ENCODE measurements at places on chromosomes 7 and 10.

DNA sequence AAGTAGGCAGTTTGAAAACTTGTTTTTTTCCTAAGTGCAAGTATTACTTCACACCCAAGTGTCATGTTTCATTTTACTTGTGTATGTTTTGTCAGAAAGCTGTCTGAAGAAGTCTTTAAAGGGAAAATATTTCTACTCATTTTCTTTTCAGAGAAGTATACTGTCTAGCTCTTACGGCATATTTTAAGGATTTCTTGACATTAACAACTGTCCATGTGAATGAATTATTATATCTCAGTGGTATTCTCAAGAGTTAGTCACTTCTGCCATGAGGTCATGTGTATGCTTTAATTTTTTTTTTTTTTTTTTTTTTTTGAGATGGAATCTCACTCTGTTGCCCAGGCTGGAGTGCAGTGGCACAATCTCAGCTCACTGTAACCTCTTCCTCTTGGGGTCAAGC lies 229.5 kb downstream of the BICC1 start:
- H3K36me3 ChIP-seq = no peaks in the 10 kb centered on the region
- no peaks in the 10 kb centered on the region for H3K4me1 ChIP-seq
- H3K27me3 ChIP-seq = no peaks in the 10 kb centered on the region
- no peak for DNase-seq
- no peak overlapping the region for H3K4me3 ChIP-seq

DNA sequence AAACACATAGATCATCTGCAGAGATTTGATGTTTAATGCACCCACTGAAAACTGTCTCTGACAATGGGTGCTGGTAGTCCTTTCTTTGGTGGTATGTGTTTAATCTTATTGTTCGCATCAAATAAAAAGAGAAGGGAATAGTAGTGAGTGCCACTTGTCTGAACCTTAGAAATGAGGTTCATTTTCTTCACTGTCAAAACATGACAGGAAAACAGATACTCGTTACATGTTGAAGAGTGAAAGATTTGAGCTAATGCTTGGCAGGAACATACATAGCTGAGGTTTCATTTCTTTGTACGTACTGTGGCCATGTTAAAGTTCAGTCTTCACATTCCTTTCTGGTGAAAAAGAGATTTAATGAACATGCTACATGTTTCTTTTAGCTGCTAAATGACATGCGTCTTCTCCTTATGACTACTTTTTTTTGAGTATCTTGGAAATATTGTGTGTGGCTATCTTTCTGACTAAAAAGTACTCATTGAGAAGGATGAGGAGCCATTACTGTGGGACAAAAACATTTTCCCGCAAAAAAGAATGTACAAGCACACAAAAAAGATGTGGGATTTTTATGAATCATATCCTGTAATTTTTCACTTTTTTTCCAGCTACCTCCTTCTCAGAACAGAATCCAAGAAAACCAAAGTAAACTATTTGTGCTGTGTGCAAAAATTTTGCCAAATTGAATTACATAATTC lies 108.0 kb downstream of the TWIST1 start:
- H3K27ac ChIP-seq = no peak overlapping the region
- no peaks in the 10 kb centered on the region for H3K36me3 ChIP-seq
- H3K4me1 ChIP-seq = no peaks in the 10 kb centered on the region
- H3K27me3 ChIP-seq = no peaks in the 10 kb centered on the region

DNA sequence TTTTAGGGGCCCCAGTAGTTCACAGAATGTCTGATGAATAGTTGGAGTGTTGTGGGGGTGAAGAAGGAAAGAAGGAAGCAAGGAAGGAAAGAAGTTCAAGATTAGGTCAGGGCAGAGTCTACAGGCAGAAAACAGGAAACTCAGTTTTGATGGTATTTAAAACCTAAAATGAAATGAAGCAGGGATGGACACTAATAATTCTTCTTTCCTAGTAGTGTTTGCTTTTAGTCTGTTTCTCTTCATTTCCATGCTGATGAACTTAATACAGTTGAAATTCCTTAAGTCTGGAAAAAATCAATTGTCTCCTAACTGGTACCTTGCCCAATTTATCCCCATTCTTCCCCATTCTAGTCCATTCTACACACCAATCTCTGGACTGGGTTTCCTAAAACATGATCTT lies 59.0 kb upstream of the GSAP start:
- H3K27ac ChIP-seq = no peak overlapping the region
- no peaks in the 10 kb centered on the region for H3K27me3 ChIP-seq

- H3K27me3 ChIP-seq = no peaks in the 10 kb centered on the region
- no peak overlapping the region for H3K4me3 ChIP-seq
- no peak overlapping the region for H3K27ac ChIP-seq
- H3K36me3 ChIP-seq = no peaks in the 10 kb centered on the region
These were observed 140.6 kb upstream of the KMT2E start for GRCh38 chr7:104873401-104873800.
